Neuronal stem cell (in vitro differentiated cells): ENCODE measurements at places on chromosomes 12 and 14.

DNA sequence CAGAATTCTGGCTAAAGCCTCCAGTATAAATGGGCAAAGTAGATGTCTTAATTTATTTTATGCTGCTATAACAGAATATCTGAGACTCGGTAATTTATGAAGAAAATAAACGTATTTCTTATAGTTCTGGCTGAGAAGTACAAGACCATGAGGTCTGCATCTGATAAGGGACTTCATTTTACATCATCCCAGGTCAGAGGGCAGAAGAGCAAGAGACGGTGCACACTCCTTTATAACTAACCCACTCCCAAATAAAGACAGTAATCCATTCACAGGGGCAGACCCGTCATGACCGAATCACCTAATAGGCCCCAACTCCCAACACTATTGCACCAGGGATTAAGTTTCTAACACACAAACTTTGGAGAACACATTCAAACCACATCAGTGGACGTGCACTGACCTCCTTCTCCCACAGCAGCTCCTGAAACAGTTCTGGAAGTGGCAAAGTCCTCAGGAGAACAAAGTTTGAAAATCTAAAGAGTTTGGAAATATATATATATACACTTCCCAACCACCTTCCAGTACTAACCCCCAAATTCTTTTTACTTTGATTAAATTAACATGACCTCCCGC lies 116.5 kb downstream of the MED13L start:
- DNase-seq, result no peak

GRCh38 chr12:19901841-19902240 lies 462.5 kb downstream of the AEBP2 start:
- DNase-seq, result no peak

DNA sequence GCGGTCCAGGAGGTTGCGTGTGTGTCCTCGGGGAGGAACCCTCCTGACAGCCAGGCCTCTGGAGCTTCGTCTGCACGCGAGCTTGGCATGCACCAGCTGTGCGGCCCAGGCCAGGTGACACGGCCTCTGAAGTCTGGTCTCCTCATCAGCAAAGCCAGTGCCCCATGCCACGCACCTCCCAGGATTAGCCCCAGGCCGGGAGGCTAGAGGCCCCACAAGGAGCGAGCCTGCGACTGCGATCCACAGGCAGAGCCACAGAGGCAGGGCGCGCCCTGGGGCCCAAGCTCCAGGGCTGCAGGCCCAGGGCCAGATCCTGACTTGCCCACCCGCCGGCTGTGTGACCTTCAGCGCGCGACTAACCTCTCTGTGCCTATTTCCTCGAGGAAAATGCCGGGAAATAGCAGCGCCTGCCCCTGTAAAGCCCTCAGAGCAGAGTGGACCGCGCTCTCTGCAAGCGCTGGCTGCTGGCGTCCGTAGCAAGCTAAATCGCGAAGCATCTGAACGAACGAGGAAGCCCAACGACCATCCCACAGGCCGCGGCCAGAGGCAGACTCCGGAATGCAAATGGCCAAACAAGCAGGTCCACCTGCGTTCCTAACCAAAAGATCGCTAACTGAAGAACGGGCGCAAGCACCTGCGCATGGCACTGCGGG lies 492 bp upstream of the BTBD6 start:
- DNase-seq, result no peak

DNA sequence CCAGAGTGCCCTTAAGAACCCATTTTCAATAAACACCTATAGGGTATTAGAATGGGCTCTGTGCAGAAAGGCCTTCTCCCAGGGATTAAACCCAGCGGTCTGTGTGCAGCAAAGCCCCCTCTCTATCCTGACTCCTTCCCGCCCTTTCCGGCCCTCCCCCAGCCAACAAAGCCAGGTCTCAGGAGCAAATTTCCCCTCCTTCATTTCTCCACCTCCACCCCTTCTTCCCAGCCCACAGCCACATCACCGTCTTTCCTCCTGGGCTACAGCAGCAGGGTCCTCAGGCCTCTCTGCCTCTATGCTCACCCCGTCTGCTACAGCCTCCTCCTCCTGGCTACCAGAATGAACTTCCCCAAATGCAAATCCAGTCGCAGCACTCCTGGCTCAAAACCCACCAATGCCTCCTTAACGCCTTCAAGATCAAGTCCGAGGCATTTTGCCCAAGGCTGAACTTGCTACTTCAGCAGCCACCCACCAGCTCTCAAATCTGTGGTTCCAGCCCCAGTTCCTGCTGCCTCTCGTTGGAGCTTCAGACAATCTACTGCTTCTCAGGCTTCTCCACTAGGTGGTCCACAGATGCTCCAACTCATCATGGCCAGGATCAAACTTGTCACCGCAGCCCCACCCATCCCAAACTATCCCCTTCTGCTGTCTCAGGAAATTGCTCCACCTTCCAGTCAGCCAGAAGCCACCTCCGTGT lies 134.8 kb downstream of the BCL11B start:
- DNase-seq, result no peak

DNA sequence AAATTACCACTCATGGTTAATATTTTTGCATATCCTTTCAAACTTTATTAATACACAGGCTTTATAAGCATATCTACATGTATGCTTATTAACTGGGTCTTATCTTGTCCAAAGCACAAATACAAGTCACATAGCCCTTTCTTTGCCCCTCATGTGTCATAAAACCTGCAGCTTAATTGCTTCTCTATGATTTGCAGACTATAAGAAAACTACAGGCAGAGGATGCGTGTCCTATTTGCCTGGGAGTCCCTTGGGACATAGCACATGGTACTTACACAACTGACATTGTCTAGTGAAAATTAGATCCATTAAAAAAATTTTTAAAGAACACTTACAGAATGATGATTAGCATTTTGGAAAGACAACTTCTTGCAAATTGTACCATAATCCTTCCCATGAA lies 190.5 kb upstream of the PLEKHA5 start:
- DNase-seq, result no peak

- DNase-seq, result no peak
These were observed 17.4 kb upstream of the PSMA3 start for GRCh38 chr14:58227096-58227819.

DNA sequence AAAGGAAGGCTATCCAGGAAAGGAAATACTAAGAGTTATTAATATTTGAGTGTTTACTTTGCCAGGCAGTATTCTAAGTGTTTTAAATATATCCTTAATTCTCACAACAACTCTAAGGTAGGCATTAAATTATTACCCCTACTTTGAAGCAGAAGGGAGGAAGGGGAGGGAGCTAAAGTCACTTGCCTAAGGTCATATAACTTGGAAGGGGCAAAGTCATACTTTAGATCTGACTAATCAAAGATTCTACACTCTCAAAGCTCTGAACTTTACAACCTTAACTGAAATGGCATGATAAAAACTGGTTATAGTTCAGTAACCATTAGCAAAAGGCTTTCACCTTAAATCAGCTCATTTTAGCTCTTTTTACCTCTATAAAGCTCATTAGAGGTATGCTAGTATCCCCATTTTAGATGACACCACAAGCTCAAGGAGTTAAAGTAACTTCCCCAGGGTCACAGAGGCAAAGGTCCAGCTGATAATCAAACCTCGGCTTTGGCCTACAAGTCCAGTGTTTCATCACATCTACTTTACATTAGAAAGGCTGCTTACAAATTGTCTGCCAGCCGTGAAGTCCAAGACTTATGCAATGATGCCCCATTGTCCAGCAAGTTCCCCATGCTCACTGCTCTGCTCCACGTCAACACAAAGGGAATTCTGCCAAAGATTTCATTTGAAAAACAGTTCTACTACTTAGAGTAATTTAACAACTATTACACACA lies 223.9 kb downstream of the MED13L start:
- DNase-seq, result no peak

- DNase-seq, result no peak
These were observed 196.1 kb upstream of the CDKN3 start for GRCh38 chr14:54200726-54201125.

GRCh38 chr14:75578786-75579337 lies 442 bp downstream of the FLVCR2 start:
- DNase-seq, result peak; percentile 8

DNA sequence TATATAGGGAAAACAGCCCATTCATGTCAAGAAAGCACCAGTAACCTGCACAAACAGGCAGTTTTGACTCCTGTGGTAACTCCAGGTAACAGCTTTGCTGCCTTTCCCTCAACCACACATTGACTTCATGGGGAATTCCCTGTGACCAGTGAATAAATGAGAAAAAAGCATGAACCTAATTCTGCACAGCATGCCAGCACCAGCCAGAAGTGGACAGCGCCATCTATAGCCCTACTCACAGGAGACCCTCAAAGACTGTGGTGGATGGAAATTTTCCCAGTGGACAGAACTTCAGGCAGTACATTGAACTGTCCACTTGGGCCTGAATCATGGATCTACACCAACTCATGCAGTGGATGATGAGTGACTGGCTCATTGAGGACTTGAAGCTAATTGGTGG lies 152.1 kb downstream of the SLC8A3 start:
- DNase-seq, result peak; percentile 27

DNA sequence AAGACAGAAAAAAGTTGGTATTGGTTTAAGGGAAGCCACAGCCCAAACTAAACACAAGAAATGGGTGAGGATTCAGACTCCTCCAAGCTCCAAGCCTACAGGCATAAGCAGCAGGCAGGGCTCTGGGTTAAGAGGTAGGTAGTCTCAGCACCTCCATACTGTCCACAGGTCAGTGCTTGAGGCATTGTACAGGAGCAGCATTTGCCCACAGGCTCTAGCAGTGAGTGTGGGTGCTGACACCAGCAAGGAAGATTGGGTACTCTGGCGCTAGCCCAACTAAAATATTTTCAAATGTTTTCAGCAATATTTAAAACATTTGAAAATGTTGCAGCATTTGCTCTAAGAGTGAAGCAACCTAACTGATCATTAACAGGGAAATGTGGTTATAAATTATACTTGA lies 33.1 kb downstream of the FERMT2 start:
- no peak for DNase-seq

DNA sequence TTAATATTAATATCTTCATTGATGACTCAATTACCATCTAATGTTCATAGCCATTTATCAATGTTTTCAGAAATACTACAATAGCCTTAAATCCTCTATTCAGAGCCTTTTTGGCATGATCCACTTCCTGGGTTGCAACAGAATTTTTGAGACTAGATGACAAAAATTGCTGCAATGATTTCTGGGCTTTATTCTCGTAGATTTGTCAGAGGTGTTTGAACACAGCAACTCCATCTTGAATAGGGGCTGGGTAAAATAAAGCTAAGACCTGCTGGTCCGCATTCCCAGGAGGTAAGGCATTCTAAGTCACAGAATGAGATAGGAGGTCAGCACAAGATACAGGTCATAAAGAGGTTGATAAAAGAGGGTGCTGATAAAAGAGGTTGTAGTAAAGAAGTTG lies 165.8 kb upstream of the CNOT2 start:
- DNase-seq, result no peak

- no peak for DNase-seq
These were observed 295.9 kb downstream of the FOXG1 start for GRCh38 chr14:29062466-29062865.

GRCh38 chr14:37594971-37595808 lies at the start of the genes FOXA1 and TTC6:
FOXA1 (minus strand) TSS chr14:37595249; CDS start chr14:37594972, 277 bp downstream.
TTC6 (plus strand) TSS chr14:37595629; CDS start chr14:37622065, 26,436 bp downstream.
- DNase-seq, result peak; percentile 41

DNA sequence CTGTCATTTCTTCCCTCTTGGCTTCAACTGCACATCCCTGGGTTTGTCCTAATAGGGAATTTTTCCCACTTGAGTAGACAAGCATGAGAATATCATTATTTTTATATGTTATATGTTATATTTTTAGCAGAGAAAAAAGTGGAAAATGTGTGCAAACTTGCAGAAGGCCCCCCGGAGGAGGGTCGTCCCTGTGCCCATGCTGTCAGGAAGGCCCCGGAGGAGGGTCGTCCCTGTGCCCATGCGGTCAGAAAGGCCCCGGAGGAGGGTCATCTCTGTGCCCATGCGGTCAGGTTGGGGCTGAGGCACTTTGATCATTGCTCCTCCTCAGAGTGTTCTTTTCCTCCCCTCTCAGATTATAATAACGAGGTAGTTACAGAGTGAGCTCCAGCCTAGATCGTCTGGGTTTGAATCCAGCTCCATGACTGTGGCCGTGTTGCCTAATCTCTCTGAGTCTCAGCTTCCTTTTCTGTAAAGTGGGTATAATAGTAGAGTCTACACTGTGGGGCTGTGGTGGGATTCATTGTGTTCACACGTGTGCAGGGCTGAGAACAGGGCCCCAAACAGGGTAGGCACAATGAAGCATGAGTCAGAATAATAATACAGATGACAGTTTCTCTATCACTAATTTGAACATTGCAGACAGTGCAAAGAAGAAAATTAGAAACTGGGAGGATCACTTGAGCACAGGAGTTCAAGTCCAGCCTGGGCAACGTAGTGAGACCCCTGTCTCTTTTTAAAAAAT lies 33.4 kb downstream of the ELK3 start:
- DNase-seq, result no peak

DNA sequence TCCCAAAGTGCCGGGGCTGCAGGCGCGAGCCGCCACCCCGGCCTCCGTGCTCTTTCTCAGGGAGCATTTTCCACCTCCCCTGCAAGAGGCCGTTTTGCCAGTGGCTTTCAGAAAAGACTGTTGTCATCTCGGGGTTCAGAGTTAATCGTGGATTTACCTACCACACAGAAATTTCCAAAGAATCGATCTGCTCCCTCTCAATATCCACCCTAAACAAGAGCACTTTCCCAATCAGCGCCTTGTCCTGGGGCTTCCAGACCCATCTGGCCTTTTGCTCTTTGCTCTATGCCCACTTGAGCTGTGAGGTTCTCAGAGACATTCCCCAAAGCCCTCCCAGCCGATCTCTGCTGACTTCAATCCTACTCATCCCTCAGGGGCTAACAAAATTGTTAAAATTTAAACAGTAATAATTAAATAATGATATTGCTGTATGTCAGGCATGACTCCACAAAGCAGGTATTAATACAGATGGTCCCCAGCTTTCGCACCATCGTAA lies 86.6 kb downstream of the NINJ2 start:
- no peak for DNase-seq

GRCh38 chr12:104720339-104721038 lies 237.6 kb downstream of the SLC41A2 start:
- DNase-seq, result no peak

GRCh38 chr14:21182166-21182565 lies 26.3 kb upstream of the OR5AU1 start:
- no peak for DNase-seq

GRCh38 chr14:90857866-90858265 lies 41.6 kb upstream of the TTC7B start:
- DNase-seq, result no peak

GRCh38 chr14:52936437-52936836 lies 14.4 kb downstream of the FERMT2 start:
- no peak for DNase-seq
